ENCODE measurements at places on chromosomes 16 and 17.

- no peak for DNase-seq
Observed at GRCh38 chr16:69105501-69106361, at the start of gene HAS3. TSS of gene HAS3 (plus strand) at chr16:69105653. CDS start at chr16:69109396, 3,743 bp downstream.

- DNase-seq, result peak; percentile 88
Observed at GRCh38 chr17:4948166-4948930, at the start of gene PFN1. TSS of gene PFN1 (minus strand) at chr17:4948530. CDS start at chr17:4948394, 136 bp downstream.

GRCh38 chr17:29686993-29687590 lies 64.4 kb upstream of the CORO6 start:
- DNase-seq, result no peak

DNA sequence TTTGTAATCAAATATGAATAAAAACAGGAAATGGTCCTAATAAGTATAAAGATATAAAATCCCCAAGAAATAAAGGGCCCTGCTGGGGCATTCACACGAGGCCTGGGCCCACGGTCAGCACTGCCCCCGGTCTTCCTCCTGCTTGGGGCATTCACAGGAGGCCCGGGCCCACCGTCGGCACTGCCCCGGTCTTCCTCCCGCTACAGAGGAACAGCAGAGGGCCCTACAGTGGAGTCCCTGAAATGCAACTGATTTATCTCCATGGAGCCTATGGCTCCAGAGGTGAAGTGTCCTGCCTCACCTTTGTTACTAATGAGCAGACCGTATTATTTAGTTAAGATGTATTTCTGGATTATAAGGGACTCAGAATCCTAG lies 46.5 kb downstream of the MAP1LC3B start:
- DNase-seq, result no peak

- no peak for DNase-seq
Observed at GRCh38 chr16:75701361-75701760, at the start of gene DUXB. TSS of gene DUXB (minus strand) at chr16:75701461. CDS start at chr16:75701418, 43 bp downstream.

- no peak for DNase-seq
Observed at GRCh38 chr16:47949276-47949675, 206.5 kb downstream of the ABCC12 start.

DNA sequence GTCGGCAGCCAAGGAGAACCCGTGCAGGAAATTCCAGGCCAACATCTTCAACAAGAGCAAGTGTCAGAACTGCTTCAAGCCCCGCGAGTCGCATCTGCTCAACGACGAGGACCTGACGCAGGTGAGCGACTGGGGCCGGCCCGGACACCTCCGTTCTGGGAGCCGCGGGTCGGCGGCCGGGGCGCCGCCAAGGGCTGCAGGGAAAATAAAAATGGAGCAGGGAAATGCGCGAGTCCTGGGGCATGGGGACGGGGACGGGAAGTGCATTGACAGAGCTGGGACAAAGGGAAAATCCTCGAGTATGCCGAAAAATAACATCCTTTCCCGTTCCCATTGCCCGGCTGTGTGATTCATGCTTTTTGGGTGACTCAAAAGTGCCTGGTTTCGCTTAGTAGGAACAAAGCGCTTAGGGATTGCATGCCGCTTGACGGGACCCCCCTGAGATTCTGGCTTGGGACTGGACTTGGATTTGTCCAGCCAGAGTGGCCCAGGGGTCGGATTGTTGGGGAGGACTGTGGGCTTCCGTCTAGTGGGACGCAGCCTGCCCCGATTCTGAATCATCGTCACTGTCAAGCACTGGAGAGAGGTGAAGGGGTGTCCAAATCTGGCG lies 699 bp downstream of the MPRIP start:
- DNase-seq, result peak; percentile 11

GRCh38 chr16:35398180-35398579 lies 1938.8 kb downstream of the TP53TG3F start:
- DNase-seq, result no peak

DNA sequence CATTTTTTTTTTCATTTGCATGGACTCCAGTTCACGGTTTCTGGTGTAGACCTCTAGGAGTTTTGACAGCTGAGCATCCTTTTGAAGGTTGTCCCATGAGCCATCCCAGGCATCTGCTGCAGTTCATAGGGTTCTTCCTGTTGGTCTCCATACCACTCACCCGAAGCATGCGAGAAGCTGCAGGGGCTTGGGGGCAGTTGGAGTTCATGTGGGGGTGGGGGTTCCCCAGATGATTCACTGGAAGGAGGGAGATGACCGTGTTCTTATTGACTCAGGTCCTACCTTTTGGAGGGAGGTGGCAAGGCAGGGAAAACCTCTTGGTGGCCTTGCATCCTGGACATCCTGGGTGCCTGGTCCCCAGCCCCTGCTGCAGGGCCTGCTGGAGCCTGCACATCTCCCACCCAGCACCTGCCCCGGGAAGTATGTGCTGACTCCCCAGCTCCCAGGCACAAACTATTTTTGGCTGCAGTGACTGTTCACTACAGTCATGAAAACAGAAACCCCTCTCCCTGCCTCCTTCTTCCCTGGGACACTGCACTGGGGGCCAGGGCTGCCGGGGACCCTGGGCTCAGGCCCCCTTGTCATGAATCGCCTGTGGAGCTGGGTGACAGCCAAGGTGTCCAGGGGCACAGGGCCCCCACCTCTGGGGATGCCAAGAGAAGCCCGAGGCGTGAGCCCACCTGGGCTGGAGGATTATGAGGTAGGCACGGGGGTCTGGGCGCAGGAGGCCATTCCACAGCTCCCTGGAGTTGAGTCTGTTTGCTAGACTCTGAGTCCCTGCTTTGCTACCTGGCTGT lies 64.9 kb upstream of the LGALS9 start:
- peak; percentile 57 for DNase-seq

- no peak for DNase-seq
Observed at GRCh38 chr16:9077091-9077809, 14.2 kb upstream of the HAPSTR1 start.

GRCh38 chr17:41505007-41505808 lies at the start of gene KRT13:
TSS of gene KRT13 (minus strand) at chr17:41505612. CDS start at chr17:41505550, 62 bp downstream.
- no peak for DNase-seq

GRCh38 chr16:19744670-19745069 lies 26.6 kb downstream of the IQCK start:
- DNase-seq, result no peak

DNA sequence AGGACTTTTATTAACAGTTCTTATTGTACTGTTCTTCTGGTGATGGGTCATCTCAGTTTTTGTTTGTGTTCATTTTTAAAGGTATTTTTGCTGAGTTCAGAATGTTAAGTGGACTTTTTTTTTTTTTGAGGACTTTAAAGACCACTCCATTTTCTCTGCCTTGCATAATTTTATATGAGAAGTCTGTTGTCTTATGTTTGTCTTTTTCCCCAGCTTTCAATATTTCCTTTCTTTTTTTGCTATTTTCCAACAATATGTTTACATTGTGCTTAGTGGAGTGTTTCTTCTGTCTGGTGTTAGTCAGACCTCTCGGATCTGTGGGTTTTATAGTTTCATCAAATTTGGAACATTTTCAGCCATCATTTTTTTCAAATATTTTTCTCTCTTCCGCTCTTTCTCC lies 290.0 kb upstream of the TNRC6C start:
- no peak for DNase-seq

- DNase-seq, result no peak
Observed at GRCh38 chr16:70162041-70162451, 11.5 kb upstream of the CLEC18C start.

GRCh38 chr17:32355649-32356377 lies 5.9 kb downstream of the ZNF207 start:
- DNase-seq, result no peak

GRCh38 chr17:27458524-27458908 lies 2.3 kb downstream of the KSR1 start:
- no peak for DNase-seq

DNA sequence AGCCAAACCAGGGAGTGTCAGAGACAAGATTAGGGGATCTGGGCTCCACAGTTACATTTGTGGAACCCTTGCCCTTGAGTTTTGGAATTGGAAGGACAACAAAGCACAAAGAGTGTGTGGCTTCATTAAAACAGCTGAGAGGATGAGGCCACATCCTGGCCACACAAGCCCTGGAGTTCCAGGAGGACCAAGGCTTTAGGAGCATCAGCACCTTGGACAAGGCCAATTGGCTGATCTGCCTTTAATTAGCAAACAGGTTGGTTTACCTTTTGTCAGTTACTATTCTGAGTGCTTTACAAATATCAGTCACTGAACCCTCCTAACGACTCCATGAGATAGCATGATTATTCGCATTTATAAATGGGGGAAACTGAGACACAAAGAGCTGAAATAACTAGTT lies 54.7 kb downstream of the SLC6A2 start:
- no peak for DNase-seq

- DNase-seq, result no peak
Observed at GRCh38 chr16:78589331-78589730, 489.9 kb downstream of the WWOX start.

DNA sequence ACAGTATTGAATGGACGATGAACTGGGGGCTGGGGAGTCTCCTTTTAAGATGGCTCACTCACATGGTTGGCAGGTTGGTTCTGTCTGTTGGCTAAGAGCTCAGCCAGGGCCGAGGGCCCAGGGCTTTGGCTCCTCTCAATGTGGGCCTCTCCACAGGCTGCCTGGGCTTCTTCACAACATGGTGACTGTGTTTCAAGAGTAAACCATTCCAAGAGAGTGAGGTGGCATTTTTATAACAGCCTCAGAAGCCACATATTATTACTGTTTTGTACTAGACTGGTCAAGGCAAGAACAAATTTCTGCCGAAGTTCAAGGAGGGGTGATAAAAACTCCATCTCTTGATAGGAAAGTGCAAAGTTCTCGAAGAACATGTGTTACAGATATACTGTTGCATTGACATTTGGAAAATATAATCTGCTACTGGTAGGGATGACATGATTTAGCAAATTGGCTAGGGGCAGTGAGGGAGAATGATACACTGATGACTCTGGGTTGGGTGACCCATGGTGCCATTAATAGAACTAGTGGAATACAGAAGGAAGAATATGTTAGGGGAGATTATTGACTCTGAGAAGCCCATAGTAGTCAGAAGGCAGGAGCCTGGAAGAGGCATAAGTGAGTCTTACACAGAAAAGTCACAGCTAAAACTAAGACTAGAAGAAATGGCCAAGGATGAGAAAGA lies 13.7 kb downstream of the KRABD2 start:
- no peak for DNase-seq

GRCh38 chr17:11366272-11366850 lies 125.3 kb downstream of the SHISA6 start:
- no peak for DNase-seq

GRCh38 chr16:49281843-49282642 lies 405 bp upstream of the CBLN1 start:
- DNase-seq, result peak; percentile 77

DNA sequence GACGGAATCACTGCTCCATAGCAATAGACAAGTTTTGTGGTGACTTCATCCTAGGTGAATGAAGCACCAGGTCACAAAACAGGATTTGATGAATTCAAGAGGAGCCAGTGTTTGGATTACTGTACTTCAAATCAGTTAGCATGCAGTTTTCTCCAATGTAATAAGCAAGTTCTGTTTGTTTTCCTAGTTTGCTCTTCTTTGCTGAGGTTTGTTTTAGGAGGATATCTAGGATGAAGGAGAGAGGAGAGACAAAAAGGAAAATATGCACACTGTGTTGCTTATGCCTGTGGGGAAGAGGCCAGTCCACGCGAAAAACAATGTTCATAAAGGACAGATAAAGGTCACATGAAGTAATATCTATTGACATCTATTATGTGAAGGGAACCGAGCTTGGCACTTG lies 9.0 kb downstream of the KRT37 start:
- DNase-seq, result no peak

DNA sequence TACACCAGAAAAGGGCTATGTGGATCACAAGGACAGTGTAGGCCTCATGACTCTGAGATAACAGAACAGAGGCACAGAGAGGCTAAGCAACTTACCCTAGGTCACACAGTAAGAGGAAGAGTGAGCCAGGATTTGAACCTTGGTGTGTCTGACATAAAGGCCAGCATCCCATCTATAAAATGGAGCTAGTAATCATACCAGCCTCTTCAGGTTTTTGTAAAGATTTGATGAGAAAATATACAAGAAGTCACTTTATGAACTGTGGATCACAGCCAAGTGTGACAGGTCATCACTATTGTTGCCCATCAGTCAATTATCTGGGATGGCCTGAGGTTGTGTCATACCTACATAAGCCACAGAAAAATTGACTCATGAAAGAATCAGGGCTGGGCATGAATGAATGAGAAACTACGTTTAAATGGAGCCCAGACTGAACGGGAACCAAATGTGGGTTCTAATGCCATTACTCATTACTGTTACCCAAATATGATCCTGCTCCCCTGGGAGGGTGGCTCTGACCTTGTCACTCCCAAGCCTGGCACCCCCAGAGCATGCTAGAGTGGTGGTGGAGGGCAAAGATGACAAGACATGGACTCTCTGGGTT lies 21.0 kb downstream of the FBXO39 start:
- no peak for DNase-seq

DNA sequence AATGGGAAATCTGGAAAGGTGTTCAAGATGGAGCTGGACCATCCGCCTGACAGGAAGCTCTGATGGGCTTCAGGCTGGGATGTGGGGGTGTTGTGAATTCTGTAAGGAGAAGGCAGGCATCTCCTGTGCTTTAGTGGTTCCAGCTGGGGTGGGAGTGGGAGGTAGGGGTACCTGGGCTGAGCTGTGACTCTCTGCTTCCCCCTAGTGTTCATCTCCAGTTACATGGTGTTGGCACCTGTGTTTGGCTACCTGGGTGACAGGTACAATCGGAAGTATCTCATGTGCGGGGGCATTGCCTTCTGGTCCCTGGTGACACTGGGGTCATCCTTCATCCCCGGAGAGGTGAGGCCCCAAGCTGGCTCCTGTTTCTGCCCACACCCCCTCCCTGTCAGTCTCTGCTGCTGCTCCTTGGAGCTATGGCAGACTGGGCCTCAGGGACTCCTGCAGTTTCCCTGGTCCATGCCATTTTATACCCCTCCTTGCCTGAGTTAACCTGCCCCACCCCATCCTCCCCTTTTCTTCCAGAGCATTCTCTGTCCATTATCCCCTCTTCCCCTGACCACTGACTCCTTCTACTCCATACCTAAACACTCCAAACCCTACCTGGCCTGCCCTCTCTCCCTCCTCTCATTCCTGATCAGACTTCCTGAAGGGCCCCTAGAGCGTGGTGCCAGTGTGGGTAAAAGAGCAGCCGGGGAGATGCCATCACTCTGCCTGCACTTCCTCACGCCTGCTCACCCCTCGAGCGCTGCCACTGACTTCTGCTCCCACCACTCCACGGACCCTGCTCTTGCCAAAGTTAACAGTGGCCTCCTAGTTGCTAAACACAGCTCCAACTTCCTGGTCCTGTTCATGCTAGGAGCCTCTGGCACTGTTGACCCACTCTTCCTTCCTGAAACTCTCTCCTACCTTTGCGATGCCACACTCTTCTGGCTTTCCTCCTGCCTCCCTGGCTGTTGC lies 3.4 kb downstream of the SPNS1 start:
- DNase-seq, result no peak

DNA sequence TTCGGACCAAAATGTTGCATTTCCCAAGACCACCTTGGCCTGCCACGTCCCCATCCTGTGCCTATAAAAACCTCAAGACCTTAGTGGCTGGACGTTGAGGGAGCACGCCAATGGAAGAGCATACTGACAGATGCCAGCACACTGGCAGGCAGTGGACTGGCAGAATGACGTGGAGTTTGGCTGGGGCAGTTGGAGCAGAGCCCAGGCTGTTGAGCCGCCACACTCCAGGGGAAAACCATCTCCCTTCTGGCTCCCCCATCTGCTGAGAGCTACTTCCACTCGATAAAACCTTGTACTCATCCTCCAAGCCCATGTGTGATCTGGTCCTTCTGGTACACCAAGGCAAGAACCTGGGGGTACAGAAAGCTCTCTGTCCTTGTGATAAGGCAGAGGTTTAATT lies 494.1 kb downstream of the CDH11 start:
- DNase-seq, result no peak

- no peak for DNase-seq
Observed at GRCh38 chr17:542943-543342, 171.7 kb downstream of the VPS53 start.

- DNase-seq, result peak; percentile 31
Observed at GRCh38 chr17:32445074-32445415, 735 bp downstream of the PSMD11 start.

- DNase-seq, result no peak
Observed at GRCh38 chr16:67915831-67916723, 15.6 kb downstream of the CTRL start.
